ENCODE measurements at places on chromosomes 4 and X. TPM values are rescaled to one million over a fixed set of nuclear protein-coding genes. Genes with fewer than 3 reads are reported as not detected.

The TRIM61 gene
- total RNA-seq, result 2.7 TPM

The GYPB gene
- 6.3 TPM for total RNA-seq

The ATOH1 gene
- not detected for total RNA-seq

The CEP135 gene
- total RNA-seq, result 21.4 TPM

The ZNF518B gene
- 79.4 TPM for total RNA-seq

The POU3F4 gene
- not detected for total RNA-seq

The C1GALT1C1 gene
- total RNA-seq, result 29.3 TPM

The MID1 gene
- 70.7 TPM for total RNA-seq

The NPY5R gene
- 1.4 TPM for total RNA-seq

The MAGIX gene
- 6.5 TPM for total RNA-seq

The GRID2 gene
- 19.8 TPM for total RNA-seq

The PRICKLE3 gene
- 6.6 TPM for total RNA-seq

The MSX1 gene
- total RNA-seq, result 4.1 TPM

The LDB2 gene
- 108 TPM for total RNA-seq

The SLC39A8 gene
- total RNA-seq, result 25.0 TPM

The COX7B2 gene
- total RNA-seq, result not detected

The XIAP gene
- 54.2 TPM for total RNA-seq

The MAGEA2B gene
- not detected for total RNA-seq

The XPNPEP2 gene
- total RNA-seq, result 2.7 TPM

The ARHGAP24 gene
- 52.7 TPM for total RNA-seq

The SPIN3 gene
- total RNA-seq, result 33.4 TPM

Data from camera-type eye (tissue), 1 donor.